ENCODE measurements at places on chromosomes 1 and 21.
A peak's percentile ranks its signal among the peaks of the same experiment; 100 is the strongest.

- DNase-seq, result no peak
Observed at GRCh38 chr1:153260585-153261280, 1.2 kb downstream of the LORICRIN start.

DNA sequence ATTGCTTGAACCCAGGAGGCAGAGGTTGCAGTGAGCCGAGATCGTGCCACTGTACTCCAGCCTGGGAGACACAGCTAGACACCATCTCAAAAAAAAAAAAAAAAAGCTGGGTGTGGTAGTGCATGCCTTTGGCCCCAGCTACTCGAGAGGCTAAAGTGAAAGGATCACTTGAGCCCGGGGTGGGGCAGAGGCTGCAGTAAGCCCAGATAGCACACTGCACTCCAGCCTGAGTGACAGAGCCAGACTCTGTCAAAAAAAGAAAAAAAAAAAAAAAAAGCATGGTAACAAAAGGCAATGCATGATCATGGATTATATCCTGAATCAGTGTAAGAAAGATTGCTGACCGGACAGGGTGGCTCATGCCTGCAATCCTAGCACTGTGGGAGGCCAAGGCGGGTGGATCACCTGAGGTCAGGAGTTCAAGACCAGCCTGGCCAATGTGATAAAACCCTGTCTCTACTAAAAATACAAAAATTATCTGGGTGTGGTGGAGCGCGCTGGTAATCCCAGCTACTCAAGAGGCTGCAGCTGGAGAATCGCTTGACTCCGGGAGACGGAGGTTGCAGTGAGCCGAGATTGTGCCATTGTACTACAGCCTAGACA, 76.3 kb downstream of the RUSC1 start:
- no peak for DNase-seq

GRCh38 chr1:15974855-15975254, 1.0 kb downstream of the ZBTB17 start:
- no peak for DNase-seq

- peak; percentile 53 for DNase-seq
Observed at GRCh38 chr1:174964261-174964971, 35.3 kb upstream of the CACYBP start.

GRCh38 chr1:86948212-86948611, 33.8 kb downstream of the HS2ST1 start:
- no peak for DNase-seq

- peak; percentile 57 for DNase-seq
Observed at GRCh38 chr21:14880922-14881321, 183.9 kb downstream of the NRIP1 start.
